A549 treated with CORT108297 at 1 μM for 4 hours (cell line): ENCODE measurements at places on chromosomes 7 and 10. TPM values are rescaled to one million over a fixed set of nuclear protein-coding genes. Genes with fewer than 3 reads are reported as not detected.

Gene PON1
- 0.29 to 1.2 TPM (median 0.68 TPM) in 5 replicates for total RNA-seq

Gene PRKAR2B
- 2.5 to 3.9 TPM (median 3.2 TPM) in 5 replicates for total RNA-seq

Gene SPDYE11
- not detected in 5 replicates for total RNA-seq

Gene OR2A42
- total RNA-seq = not detected in 5 replicates

Gene NUDT13
- total RNA-seq = 2.5 to 3.4 TPM (median 3.0 TPM) in 5 replicates

Gene PRLHR
- not detected in 5 replicates for total RNA-seq

Gene H2BK1
- not detected in 5 replicates for total RNA-seq

Gene PDZD7
- 0.48 to 1.4 TPM (median 0.92 TPM) in 5 replicates for total RNA-seq

Gene DNAJC12
- total RNA-seq = 55.1 to 79.5 TPM (median 64.3 TPM) in 5 replicates

Gene GPR26
- total RNA-seq = not detected in 5 replicates

Gene OR2A12
- total RNA-seq = not detected in 5 replicates

Gene MMP21
- total RNA-seq = 0.04 to 0.06 TPM in 2 of 5 replicates, not detected in the others

Gene AOC1
- not detected in 5 replicates for total RNA-seq

Gene GARS1
- total RNA-seq = 134 to 189 TPM (median 149 TPM) in 5 replicates
